Activated CD4-positive, alpha-beta T cell treated with anti-CD3 and anti-CD28 coated beads, Interleukin-10, Interleukin-2, amounts not matched to agents 100 ng/mL and 50 ng/mL, durations not matched to agents 16 hours and 8 hours (primary cell): ENCODE measurements at places on chromosomes 7 and 10.

- DNase-seq: no peak
Measured at GRCh38 chr7:151349507-151349853, 7.9 kb downstream of the NUB1 start.

GRCh38 chr10:119328223-119328622 is 120.9 kb downstream of the GRK5 start:
- no peak for DNase-seq

DNA sequence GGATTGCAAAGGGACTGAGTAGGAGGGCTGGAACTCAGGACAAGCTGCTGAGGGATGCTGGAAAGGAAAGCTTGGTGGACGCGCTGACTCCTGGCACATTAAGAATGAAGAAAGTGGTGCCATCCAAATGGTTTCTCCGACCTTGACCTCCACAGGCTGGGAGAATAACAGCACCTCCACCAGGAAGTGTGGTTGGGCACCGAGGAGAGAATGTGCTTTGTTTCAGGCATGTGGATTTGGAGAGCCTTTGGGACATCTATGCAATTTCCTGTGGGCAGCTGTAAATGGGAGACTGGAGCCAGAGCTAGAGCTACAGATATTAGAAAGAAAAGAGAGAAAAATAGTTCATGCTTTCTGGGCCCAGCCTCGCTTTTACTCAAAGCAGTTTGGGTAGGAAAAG is 29.8 kb upstream of the HABP2 start:
- DNase-seq: no peak

GRCh38 chr10:20887706-20888555 is 9.2 kb downstream of the NEBL start:
- DNase-seq: no peak

GRCh38 chr7:106887421-106887820 is 22.3 kb downstream of the PIK3CG start:
- peak; percentile 21 for DNase-seq

- DNase-seq: no peak
Measured at GRCh38 chr10:92102601-92103213, 179.1 kb downstream of the BTAF1 start.

GRCh38 chr10:68870545-68871104 is 30.5 kb upstream of the DDX50 start:
- peak; percentile 7 for DNase-seq

GRCh38 chr7:102085218-102085772 is 201.4 kb upstream of the SH2B2 start:
- no peak for DNase-seq

GRCh38 chr7:116679500-116679899 is 7.5 kb downstream of the MET start:
- DNase-seq: peak; percentile 69
